Nephron progenitor cell (in vitro differentiated cells): ENCODE measurements at places on chromosomes 12 and 14.

DNA sequence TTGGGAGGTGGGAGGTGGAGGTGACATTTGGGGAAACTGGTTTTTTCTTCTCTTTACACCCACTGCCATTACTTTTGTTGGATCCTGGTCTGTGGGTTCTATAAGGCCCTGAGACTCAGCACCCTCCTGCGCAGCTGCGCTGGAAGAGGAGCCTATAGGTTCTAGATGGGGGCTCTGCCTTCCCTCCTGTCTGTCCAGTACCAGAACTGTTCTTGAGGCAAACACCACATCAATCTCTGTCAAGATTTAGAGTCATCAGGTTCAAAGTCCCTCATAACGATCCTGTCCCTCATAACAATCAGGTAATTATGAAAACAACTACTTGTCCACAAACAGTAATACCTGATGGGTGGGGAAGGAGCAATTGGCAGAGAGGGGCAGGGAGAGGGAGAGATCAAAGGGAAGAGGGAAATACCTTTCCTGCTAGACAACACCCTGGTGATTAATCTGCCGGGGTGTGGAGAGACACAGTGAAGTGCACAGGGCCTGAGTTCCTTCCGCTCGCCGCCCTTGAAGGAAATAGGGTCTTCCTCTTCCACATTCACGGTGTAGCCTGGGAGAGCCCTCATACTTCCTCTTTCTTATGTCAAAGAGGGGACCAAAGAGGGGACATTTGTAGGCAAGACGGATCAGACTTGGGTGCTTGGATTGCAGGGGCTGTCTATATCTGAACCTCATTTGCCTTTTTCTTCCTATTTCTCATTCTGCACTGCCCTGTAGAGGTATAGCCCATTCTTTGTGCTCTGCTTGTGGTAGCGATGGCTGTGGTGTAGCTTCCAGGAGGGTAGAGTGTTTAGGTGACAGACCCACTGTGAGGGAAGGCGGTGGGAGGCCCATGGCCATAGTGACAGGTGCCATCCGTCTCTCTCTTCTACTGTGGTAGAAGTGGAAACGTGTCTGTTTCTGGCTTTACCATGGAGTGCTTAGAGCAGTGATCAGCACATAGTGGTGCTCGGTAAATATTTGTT, 12.6 kb downstream of the GPRC5A start:
- DNase-seq, result no peak

GRCh38 chr14:25032092-25032784, 17.7 kb downstream of the STXBP6 start:
- DNase-seq, result no peak

GRCh38 chr14:54623279-54624004, 56.5 kb downstream of the SAMD4A start:
- no peak for DNase-seq

- no peak for DNase-seq
These were observed 4.0 kb downstream of the BTG1 start for GRCh38 chr12:92141591-92142121.

- DNase-seq, result no peak
These were observed 13.9 kb upstream of the ATP2A2 start for GRCh38 chr12:110266980-110267620.

DNA sequence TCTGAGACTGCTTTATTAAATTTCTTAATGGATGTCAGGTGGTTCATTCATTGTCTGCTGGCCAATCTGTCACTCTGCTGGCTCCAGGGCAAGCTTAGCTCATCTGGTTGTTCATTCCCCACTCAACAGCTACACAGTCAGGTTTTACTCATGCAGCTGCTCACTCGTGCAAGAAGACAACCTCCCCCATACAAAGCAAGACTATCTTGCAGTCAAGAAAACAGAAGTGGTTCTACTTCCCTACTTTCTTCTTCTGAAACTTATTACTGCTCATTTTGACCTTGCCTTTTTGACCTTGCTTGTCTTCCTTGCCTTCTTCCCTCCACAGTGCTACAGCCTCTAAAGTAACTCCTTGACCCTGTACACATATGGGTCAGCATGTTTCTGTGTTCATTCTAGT, 277.9 kb downstream of the SSPN start:
- DNase-seq, result peak; percentile 3

- DNase-seq, result no peak
These were observed 132.1 kb upstream of the SYT1 start for GRCh38 chr12:78732481-78732880.

DNA sequence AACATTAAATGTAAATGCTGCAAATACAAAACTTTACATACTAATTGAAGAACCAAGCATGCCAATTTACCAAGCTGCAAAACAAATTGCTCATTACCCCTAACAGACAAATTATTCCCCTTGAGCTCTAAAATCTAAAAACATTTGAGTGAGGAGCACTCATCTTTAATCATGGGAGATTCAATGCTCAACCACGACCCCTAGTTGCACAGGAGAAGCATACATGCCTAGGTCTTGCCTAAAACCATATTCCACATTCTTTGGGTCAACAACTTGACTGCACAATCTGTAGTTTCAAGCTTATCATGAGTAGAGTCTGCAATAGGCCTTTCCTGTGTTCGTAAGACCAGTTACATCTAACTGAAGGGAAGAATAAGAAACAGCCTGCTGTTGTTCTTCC, 69.7 kb downstream of the MGAT4C start:
- no peak for DNase-seq

DNA sequence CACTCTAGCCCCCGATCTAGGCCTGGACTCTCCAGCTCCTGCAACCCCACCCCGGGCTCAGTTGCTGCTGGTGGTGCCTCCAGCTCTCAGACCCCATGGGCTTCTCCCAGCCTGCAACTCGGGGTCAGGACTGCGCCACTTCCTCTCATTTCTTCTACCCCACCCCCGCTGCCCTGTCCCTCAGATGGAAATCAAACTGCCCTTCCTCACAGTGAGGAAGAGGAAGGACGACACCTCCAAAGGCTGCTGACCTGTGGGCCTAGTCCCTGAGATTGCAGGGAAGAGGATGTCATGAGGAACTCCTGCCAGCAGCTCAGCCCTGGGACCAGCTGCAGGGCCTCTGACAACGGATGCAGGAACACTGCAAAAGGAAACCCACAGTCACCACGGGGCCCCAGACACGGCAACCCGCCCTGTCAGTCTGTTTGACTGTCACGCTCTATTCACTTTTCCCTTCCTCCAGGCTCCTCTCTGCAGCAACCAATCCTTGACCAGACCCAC, 29.3 kb upstream of the PNMA1 start:
- no peak for DNase-seq

DNA sequence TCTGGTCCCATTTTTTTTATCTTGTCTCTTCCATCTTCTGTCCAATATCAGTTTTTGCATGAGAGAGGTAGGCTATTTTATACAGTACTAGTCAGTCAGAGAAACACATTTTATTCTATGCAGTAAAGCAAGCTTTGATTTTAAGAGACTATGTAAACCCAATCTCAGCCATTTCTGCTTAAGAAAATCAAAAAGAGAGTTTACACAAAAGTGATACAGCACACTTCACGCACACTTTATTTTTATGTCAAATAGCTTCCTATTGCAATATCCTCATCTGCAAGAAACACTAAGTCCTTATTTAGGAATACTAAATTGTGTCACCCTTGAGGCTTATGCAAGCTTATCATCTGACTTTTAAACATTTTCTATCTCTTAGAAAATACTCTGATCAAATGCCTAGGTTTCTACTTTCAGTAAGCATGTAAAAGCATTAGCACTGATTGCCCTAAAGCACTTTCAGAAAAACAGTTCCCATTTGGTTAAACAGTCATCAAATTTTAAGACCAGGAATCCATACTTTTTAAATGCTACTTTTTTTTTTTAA, 78.3 kb downstream of the MED13L start:
- no peak for DNase-seq

GRCh38 chr12:52441320-52441911, 7.2 kb upstream of the KRT75 start:
- no peak for DNase-seq

DNA sequence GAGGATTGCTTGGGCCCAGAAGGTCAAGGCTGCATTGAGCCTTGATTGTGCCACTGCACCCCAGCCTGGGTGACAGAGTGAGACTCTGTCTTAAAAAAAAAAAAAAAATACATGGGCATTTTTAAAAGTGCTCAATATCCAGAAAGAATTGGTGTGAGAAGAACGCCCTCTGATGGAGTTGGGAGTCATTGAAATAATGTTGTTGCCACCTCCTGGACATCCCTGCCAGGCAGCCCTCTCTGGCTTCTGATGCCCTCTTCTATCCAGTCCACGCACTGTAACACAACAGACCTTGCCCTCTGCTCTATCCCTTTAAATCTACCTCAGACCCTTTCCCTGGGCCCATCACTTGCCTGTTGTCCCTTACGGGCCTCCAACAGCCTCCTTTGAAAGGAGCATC, 4.9 kb downstream of the PTGDR start:
- DNase-seq, result no peak

- DNase-seq, result peak; percentile 15
These were observed 87.1 kb downstream of the GPR135 start for GRCh38 chr14:59377991-59378601.

- DNase-seq, result peak; percentile 57
These were observed 35.7 kb downstream of the FOXN4 start for GRCh38 chr12:109273354-109273753.

GRCh38 chr12:69642531-69642930, 31.8 kb upstream of the LRRC10 start:
- no peak for DNase-seq

DNA sequence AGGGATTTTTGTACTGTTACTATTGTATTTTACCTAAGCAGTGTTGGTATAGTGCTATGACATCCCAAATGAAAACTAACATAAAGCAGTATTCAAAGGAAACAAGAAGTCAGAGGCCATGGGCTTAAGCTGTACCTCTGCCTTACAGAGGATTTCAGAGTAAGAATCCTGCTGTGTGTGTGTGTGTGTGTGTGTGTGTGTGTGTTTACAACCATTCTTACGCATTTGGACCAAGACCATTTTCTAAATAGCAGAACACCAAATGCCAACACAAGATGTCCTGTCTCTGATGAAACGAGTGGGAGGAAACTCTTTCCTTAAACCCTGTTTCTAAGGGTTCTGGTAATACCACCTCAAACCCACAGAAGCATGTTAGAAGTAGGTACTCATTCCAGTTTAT, 64.4 kb downstream of the PPP1R36 start:
- no peak for DNase-seq

DNA sequence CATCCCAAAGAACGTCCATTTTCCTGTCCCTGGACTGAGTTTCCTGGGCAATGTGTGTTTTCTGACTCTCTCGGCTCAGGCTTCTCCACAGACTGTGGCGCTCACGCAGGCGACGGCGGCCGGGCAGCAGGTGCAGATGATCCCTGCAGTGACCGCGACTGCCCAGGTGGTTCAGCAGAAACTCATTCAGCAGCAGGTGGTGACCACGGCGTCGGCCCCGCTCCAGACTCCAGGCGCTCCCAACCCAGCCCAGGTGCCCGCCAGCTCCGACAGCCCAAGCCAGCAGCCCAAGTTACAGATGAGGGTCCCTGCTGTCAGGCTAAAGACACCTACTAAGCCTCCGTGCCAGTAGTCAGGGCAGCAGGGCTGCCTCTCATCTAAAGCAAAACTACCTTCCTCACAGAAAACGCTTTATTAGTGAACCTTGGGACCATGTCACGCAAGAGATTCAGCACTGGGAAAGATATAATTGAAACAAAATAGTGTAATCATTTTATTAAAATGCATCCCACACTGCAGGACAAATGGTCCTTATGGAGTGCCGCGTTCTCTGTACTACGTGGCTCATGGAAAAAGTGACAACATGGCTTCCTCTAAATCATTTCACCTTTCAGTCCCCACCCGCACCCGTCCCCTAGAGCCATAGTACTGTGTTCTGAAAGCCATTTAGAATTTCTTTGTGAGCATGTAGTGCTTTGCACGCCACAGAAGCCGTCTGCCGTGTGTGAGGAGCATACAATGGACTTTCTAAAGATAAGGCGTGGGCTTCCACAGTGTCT, 66.6 kb downstream of the DDX51 start:
- no peak for DNase-seq

DNA sequence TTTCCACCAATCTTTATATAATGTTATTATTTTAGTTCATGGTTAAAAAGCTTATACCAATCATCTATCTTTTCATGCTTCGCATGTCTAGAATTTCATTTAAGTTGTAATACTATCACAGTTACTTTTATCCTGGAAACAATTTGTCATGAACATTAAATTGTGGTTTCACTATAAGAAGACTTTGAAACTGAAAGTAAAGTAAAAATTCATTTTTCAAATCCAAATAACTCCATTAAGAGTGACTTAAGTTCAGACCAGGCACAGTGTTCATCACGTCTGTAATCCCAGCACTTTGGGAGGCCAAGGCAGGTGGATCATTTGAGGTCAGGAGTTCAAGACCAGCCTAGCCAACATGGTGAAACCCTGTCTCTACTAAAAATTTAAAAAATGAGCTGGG, 12.4 kb downstream of the ESR2 start:
- no peak for DNase-seq

DNA sequence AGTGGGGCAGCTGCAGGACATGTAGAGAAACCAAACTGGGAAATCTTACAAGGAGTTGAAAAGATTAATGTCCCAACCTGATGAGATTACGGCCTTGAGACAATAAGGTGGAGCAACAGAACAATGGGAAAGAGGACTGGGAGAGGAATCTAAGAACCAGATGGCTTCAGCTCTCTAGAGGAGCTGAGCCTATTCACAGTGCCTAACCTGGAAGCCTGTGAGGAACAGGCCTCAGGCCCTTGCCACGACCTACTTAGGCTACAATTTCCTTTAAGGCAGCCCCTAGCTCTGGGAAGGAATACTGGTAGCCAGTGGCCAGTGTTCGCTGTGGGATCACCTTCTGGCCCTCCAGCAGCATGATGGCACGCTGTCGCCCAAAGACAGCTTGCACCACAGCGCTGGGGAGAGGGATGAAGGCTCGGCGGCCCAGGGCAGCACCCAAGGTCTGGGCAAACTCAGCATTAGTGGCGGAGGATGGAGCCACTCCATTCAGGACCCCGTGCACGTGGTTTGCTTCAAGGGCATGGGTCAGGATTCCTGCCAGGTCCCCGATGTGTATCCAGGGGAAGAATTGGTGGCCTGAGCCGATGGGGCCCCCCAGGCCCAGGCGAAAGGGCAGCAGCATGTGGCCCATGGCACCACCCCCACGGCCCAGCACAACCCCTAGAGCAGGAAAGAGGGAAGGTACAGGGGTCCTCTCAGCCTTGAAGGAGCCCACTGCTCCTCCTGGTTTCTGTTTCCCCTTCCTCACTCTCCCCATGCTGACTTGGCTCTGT, 2.6 kb downstream of the SDR39U1 start:
- no peak for DNase-seq

DNA sequence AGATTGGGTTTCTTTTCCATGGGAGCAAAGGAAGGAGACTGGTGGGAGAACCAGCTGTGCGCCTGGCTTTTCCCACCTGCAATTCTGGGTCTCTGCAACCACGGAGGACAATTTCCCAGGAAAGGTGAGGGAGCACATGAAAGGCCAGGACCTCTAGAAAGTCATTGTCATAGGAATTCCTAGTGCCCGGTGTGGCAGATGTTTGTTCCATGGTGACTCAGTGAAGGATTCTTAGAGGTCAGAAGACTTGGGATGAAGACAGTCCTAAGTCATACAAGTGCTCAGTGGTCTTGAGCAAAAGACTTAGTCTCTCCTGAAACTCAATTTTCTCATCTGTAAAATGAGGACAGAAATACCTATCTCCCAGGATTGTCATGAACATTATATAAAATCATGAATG, 51.3 kb downstream of the KCNA5 start:
- no peak for DNase-seq

- peak; percentile 43 for DNase-seq
These were observed 9.8 kb downstream of the CTDSP2 start for GRCh38 chr12:57836442-57837375.

GRCh38 chr12:88299567-88300101, 157.5 kb downstream of the TMTC3 start:
- no peak for DNase-seq
